ENCODE measurements at places on chromosomes 7 and 10.

DNA sequence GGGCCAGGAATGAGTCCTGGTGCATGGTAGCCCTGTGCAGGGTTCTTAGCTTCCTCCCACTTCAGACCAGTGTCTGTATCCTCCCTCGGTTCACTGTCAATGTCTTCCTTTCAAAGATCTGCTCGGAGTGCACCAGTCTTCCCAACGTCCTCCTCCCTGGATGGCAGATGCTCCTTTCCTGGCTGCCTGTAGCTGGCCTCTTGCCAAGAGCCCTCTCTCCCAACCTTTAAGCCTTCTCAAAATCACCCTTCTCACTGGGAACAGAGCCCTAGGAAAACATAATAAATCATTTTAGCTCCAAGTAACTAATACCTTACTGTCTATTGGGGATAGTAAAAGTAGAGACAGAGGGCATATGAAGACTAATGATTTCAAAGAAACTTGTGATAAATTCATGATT is 490.6 kb downstream of the CCSER2 start:
- DNase-seq = no peak

GRCh38 chr7:28976022-28976421 is 17.9 kb upstream of the TRIL start:
- DNase-seq = no peak

- DNase-seq = no peak
Observed at GRCh38 chr10:15748126-15748525, 28.4 kb upstream of the ITGA8 start.

DNA sequence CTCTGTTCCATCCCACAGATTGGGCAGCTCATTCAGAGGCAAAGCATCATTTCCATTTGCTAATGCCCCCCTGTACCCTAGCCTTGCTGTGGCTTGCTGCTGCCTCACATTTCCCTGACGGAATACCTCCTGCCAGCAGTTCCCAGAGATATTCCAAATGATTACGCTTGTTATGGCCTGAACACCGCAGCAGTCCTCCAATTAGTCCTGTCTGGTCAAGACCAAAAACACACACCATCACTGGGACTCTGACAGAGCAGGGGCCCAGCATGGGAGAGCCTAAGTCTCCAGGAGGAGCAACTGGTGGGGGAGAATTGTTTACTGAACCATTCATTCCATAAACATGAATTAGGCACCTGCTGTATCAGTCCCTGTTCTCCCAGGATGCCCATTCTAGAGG is 6.1 kb downstream of the OGDHL start:
- DNase-seq = no peak

DNA sequence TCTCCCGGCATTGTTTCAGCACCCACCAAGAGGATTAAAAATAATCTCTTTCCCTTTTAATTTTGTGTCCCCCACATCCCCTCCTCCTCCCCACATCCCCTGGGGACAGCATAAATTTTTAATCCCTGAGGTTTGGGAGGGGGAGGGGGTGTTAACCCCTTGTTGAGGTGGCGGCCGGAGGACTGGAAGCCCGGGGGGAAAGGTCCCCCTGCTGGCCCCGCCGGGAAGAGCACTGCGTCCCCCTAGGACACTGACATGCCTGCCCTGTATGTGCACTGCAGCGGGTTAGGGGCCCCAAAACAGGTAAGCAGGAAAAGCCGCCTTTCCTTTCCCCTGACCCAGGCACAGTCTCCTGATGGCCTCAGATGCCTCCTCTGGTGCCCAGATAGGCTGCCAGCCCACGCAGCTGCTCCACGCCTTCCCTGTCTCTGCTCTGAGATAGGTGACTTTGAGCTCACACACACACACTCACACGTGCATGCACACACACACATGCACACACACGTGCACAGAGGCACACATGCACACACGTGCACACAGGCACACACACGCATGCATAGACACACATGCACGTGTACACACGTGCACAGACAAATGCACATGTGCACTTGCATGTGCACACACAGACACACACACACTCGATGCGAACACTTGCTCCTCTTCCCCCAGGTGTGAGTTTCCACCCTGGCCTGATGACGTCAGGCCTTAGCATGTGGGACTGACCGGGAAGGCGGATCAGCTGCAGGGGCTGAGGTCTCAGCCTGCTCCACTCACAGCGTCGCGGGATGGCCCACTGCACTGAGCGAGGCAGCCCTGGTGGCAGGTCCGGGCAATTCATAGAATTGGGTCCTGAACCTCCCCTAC is 12.3 kb downstream of the CNPY1 start:
- DNase-seq = no peak

GRCh38 chr7:491292-491957 is 28.2 kb downstream of the PDGFA start:
- no peak for DNase-seq

DNA sequence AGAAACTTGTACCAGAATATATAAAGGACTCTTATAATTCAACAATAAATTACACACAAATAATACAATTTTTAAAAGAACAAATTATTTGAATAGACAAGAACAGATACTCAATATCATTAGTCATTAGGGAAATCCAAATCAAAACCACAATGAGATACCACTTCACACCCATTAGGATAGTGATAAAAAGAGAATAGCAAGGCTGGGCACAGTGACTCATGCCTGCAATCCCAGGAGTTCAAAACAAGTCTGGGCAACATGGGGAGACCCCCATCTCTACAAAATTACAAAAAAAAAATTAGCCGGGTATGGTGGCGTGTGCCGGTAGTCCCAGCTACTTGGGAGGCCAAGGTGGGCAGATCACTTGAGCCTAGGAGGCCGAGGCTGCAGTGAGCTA is 52.2 kb upstream of the KCNIP2 start:
- DNase-seq = no peak

GRCh38 chr7:99498546-99498944 is 1.5 kb downstream of the ZNF394 start:
- no peak for DNase-seq

- no peak for DNase-seq
Observed at GRCh38 chr10:33776419-33777070, 442.1 kb upstream of the NRP1 start.

DNA sequence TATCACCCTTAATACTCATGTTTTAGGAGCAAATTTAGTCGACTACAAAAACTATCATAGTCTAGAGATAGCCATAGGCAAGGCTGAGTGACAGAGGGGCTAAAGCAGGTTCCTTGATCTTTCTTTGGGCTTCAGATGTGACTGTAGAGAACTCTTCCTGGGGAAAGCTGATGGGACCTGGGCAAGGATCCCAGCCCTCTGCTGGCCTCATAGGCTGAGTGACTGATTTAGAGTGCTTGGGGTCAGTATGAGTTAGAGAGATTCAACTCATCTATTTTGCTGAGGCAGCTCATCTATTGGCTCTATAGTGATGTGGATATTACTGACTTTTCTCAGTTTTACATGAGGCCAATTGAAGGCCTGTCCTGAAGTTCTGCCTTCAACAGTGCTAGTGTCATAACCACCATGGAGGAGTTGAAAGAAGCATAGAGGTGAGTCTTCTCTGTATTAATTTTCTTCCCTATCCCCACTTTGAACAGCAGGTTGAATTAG is 81.6 kb downstream of the SAMD9 start:
- no peak for DNase-seq

- no peak for DNase-seq
Observed at GRCh38 chr10:11178606-11179515, 161.2 kb downstream of the CELF2 start.

DNA sequence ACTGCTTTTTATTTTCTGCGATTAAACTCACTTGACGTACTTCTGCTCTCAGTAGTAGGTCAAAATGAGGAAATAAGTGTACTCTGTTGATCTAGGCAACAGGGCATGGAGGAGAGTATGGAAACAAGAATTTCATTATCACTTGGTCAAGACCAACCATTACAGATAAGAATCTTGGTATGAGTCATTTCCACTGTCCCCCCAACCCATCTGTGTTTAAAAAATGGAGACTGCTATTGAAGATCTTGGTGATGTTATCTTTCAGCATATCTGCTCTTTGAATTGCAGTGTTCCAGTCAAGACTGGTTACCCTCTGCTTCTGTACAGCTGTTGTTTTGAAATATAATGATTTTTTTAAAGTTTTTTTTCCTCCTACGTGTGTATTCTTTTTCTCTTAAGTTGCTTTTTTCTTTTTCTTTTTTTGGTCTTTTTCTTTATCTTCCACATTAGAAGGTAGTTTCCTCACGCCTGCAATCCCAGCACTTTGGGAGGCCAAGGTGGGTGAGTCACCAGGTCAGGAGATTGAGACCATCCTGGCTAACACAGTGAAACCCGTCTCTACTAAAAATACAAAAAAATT is 11.7 kb downstream of the STAM start:
- DNase-seq = no peak

- DNase-seq = no peak
Observed at GRCh38 chr7:57071-57470, 135.3 kb upstream of the FAM20C start.

DNA sequence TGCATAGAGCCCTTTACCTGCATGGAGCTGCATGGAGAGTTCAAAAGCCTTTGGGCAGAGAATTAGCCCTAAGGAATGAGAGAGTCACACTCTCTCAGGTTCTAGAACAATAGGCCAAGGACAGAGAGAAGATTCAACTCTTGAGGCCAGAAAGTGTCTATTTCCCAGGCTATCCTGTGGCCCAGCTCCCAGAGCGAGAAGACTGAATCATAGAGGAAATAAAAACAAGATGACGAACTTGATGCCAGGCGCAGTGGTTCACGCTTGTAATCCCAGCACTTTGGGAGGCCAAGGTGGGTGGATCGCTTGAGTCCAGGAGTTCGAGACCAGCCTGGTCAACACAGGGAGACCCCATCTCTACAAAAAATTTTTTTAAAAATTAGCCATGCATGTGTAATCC is 18.3 kb upstream of the PODXL start:
- no peak for DNase-seq

DNA sequence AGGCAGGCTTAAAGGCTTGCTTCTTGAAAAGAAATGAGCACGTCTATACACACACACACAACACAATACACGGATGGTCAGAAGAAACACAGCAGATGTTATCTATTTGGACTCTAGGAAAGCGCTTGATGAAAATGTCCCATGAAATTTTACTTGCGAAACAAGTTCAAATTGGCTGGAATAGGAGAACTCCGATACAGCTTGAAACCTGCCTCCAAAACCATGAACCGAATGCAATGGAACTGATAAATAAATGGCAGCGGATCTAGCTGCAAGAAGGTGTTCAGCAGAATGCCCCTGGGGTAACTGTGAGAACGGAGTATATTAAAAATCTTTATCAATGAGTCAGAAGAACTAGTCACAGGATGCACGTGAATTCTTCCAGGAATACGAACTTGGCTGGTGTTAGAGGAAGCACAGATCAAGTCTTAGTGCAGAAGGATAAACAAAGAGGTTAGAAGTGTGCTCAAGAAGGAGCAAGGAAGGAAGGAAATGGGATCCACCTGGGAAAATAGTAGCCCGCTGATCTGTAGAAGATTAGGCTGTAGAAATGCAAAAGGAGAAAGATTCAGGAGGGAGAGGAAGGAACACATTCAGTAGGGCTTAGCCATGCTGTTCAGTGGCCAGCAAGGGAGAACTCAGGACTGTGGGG is 142.0 kb upstream of the PRKCQ start:
- DNase-seq = peak; percentile 45

GRCh38 chr10:125025341-125025740 is 83.4 kb downstream of the ZRANB1 start:
- DNase-seq = peak; percentile 41

DNA sequence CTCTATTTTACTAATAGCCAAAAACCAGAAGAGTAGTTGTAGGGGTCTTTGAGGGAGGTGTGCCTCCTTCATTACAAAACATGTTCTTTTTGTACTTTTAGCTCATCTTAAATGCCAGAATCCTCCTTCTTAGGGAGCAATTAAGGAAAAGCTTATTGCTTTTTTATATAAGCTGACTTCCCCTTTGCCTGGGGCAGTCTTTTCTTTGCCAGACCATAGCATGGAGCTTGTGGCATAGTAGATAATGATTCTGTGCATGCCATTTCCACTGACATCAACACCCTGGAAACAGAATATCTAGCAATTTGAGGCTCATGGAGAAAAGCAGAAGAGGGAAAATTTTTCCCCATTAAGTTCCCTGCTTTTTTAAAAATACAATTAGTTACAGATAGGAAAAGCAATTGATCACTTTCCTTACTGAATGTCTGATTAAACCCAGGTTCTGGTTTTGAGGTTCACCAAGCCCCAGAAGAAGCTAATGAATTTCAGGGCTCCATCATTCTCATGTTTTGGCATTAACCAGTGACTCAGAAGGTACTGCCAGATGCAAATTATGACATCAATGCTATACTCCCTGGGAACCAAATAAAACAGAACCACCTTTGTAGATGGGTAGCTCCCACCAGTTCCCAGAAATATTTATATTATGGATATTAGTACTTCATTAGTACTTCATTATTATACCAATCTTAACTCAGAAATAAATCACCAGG is 410.6 kb downstream of the KCNMA1 start:
- DNase-seq = no peak

DNA sequence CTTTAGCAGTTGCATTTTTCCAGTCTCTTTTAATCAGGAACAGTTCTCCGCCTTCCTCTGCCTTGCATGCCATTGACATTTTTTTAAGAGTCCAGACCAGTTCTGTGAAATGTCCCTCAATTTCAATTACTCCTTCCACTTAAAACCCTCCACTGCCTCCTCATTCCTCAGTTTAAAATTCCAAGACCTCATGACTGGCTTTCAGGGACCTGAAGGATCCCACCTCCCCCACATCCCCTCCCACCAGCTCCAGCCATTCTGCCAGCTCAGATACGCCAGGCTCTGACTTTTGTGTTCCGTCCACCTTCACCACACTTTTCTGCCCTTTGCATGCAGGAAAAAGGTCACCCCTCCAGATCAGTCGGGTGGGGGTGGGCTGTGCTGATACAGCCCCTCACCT is 8.7 kb downstream of the TNRC18 start:
- peak; percentile 39 for DNase-seq

GRCh38 chr7:49797987-49798660 is 24.7 kb downstream of the VWC2 start:
- no peak for DNase-seq

GRCh38 chr7:39712751-39713150 is 89.4 kb downstream of the RALA start:
- no peak for DNase-seq

GRCh38 chr10:12448729-12449391 is 99.5 kb downstream of the CAMK1D start:
- peak; percentile 8 for DNase-seq

DNA sequence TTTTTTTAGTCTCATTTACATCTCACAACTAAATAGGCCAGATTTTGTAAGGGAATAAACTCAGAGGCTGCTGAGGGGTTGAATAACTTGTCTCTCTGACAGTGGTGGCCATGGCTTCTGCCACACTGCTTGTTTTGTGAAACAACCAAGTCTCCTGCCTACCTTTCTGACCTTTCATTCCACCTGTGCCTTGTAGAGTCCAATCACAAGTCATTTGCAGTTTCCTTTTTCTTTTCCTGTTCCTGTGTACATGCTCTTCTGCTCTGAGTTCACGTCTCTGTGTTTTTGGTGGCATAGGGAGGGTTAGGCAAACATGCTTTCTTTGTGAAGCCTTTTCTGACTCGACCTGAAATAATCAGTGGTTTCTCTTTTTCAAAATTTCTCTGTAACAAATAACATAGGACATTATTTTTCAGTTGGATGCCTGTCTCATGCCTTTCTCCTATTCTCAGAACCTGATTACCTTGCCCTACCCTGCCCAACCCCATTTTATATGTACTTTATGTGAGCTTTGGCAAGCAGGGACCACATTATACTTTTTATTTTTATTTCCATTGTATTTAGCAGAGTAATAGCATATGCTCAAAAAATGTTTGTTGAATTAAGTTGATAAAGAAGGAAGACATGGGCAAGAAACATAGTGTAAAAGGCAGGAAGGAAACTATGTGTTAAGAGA is 81.7 kb downstream of the HDAC9 start:
- no peak for DNase-seq
